ENCODE measurements at places on chromosomes 16 and 17.

DNA sequence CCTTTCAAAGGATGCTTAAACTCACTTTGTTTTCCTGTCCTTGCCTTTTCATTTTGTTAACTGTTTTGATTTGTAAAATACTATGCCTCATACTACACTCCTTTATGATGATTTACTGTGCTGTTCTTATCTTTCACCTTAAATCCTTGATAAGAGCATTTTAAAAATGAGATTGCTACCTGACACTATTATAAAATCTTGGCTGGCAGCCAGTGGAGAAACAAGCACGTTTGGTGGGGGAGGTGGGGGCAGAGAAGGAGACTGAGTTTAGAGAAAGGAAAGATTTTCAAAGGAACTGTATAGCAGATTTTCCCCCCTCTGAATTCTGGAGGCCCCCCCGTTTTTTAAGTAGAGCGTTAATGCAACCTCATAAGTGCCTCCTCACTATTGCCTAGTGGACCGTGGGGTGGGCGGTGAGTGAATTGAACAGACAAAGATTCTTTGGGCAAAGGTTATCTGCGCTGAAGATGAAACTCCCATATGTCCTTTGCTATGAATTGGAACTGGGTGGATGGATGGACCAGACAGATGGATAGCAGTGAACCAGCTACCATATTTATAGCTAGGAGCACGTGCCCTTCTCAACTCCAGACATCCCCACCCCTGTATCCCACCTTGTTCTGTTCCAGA lies 200.2 kb downstream of the CCDC182 start:
- no peak for DNase-seq

GRCh38 chr17:74573169-74573568 lies 5.9 kb upstream of the CD300H start:
- no peak for DNase-seq

GRCh38 chr17:62187681-62188080 lies 122.6 kb upstream of the MED13 start:
- DNase-seq, result no peak

- DNase-seq, result no peak
Observed at GRCh38 chr17:43412166-43412565, 13.4 kb downstream of the ARL4D start.

DNA sequence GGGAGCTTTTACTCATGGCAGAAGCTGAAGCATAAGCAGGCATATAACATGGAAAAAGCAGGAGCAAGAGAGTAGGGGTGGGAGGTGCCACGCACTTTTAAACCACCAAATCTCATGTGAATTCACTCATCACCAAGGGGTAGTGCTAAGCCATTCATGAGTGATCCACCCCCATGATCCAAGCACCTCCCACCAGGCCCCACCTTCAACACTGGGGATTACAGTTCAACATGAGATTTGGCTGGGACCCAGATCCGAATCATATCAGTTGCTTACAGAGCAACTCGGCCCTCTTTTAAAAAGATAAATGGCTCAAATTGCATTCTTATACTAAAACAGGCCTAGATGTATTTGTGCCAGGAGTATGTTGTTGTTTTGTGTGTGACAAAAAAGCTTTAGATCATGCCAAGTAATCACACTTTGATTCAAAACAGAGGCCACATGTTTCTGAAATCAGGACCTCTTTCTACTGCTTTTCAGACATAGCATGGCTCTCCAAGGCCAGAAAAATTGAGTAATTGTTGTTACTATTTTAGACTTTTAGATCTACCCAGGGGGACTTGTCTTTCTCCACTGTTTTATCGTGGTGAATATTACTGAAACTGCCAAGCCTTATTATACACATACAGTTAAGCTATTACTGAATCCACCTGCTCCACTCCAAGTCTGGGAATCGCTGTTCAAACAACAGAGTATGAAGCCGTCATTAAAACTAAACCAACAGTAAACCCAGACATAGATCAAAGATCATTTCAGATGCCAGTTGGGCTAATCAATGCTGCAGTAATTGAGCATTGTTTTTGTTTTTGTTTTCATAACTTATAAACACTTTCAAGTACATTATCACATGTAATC lies 163.3 kb downstream of the KCNJ2 start:
- no peak for DNase-seq

GRCh38 chr17:64920026-64920418 lies 744 bp upstream of the LRRC37A3 start:
- DNase-seq, result no peak

DNA sequence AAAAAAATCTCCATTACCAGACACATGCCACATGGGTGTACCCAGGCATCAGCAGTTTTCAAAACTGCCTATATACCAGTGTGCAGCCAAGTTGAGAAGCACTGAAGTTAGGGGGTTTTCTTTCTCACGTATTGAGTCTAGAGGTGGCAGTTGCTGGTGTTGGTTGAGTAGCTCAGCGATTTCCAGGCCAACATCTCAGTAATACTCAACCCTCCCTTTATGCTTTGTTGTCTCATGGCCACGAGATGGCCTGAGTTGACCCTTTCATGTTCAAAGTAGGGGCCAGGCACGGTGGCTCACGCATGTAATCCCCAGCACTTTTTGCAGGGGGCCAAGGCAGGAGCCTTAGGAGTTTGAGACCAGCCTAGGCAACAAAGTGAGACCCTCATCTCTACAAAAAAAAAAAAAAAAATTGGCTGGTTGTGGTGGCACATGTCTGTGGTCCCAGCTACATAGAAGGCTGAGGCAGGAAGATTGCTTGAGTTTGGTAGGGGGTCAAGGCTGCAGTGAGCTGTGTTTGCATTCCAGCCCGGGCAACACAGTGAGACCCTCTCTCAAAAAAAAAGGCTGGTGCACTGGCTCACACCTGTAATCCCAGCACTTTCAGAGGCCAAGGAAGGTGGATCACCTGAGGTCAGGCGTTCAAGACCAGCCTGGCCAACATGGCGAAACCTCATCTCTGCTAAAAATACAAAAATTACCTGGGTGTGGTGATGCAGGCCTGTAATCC lies 10.8 kb downstream of the LRRC3C start:
- DNase-seq, result no peak
